Cardiac septum (tissue), 1 donor: ENCODE measurements at places on chromosomes 1 and 21. TPM values are rescaled to one million over a fixed set of nuclear protein-coding genes. Genes with fewer than 3 reads are reported as not detected.

IRF2BP2 gene
- 65.6 TPM for total RNA-seq

IL20 gene
- total RNA-seq = not detected

SESN2 gene
- 4.7 TPM for total RNA-seq

OR2M4 gene
- not detected for total RNA-seq

PDC gene
- total RNA-seq = not detected

IFNLR1 gene
- total RNA-seq = 2.3 TPM

APCS gene
- not detected for total RNA-seq

KAZN gene
- 3.1 TPM for total RNA-seq

RUSC1 gene
- 18.1 TPM for total RNA-seq

ELAPOR1 gene
- 0.30 TPM for total RNA-seq

RBM11 gene
- 0.57 TPM for total RNA-seq

BCAN gene
- total RNA-seq = 0.16 TPM

AHDC1 gene
- 57.7 TPM for total RNA-seq

PSEN2 gene
- total RNA-seq = 21.5 TPM

PADI4 gene
- 2.7 TPM for total RNA-seq

AIDA gene
- total RNA-seq = 50.5 TPM

CDCA8 gene
- 0.27 TPM for total RNA-seq

PLA2G2F gene
- total RNA-seq = not detected

SLC9C2 gene
- total RNA-seq = 0.13 TPM

HLX gene
- total RNA-seq = 8.1 TPM

KDM1A gene
- 25.8 TPM for total RNA-seq

ZNF648 gene
- total RNA-seq = not detected

TSPAN1 gene
- 3.0 TPM for total RNA-seq

HES3 gene
- not detected for total RNA-seq

AADACL4 gene
- total RNA-seq = not detected

LIPI gene
- not detected for total RNA-seq

KRTAP19-1 gene
- not detected for total RNA-seq

MXRA8 gene
- 30.5 TPM for total RNA-seq

KDM5B gene
- total RNA-seq = 21.7 TPM

IFI44 gene
- total RNA-seq = 8.2 TPM

WDR77 gene
- 29.6 TPM for total RNA-seq

SLC35F3 gene
- total RNA-seq = not detected

ACTL8 gene
- total RNA-seq = not detected

MYOC gene
- 21.0 TPM for total RNA-seq

PTGFRN gene
- total RNA-seq = 216 TPM

PRR9 gene
- not detected for total RNA-seq

TSPAN2 gene
- 3.3 TPM for total RNA-seq

CBR3 gene
- total RNA-seq = 2.1 TPM

TLR5 gene
- 1.6 TPM for total RNA-seq

KHDRBS1 gene
- 73.1 TPM for total RNA-seq

TMEM50A gene
- total RNA-seq = 97.7 TPM

FHL3 gene
- total RNA-seq = 9.8 TPM

CSF3R gene
- total RNA-seq = 11.8 TPM

FALEC gene
- total RNA-seq = 0.46 TPM

ADIPOR1 gene
- 89.5 TPM for total RNA-seq

ANKRD65 gene
- 1.8 TPM for total RNA-seq

LMX1A gene
- 0.22 TPM for total RNA-seq

HOOK1 gene
- total RNA-seq = 0.67 TPM

HCN3 gene
- 2.2 TPM for total RNA-seq

NTMT2 gene
- total RNA-seq = 2.0 TPM
